Cerebellum (tissue), 4 donors: ENCODE measurements at places on chromosomes 7 and 10.

GRCh38 chr7:70595370-70595754 is 536.6 kb upstream of the GALNT17 start:
- DNase-seq: no peak

GRCh38 chr10:35135861-35136260 is 9.2 kb downstream of the CREM start:
- DNase-seq: no peak

- DNase-seq: peak; percentile 12
Observed at GRCh38 chr10:122286867-122287266, 15.8 kb downstream of the BTBD16 start.

DNA sequence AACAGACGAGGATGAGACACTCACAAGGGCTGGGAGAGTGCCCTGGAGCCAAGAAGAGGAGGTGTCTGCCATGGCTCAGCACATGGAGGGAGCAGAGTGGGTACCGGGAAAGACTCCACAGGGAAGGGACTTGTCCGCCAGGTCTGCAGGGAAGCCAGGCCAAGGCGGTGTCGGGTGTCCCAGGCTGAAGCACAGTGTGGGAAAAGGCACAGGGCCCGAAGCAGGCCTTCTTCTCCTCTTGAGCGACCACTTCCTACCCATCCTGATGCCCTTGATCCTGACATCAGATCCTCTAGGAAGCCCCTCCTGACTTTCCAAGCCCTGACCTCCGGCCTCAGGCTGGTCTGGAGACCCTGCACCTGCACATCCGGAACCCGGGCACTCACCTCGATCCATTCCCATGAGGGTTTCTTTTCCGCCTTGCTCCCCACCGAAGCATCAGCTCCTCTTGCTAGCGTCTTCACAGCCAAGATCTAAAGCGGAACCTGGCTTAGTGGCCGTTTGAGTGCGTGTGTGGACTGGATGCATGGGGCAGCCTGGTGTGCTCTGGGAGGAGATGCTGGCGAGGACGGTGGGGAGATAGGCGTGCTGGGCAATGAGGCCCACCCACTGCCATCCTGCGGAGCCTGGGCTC is 8.5 kb downstream of the CALML3 start:
- no peak for DNase-seq

- no peak for DNase-seq
Observed at GRCh38 chr7:96710544-96710943, 898 bp upstream of the SEM1 start.

- no peak for DNase-seq
Observed at GRCh38 chr10:22643775-22644174, 70.6 kb downstream of the PIP4K2A start.

- DNase-seq: no peak
Observed at GRCh38 chr7:66641526-66641871, 12.8 kb downstream of the KCTD7 start.

DNA sequence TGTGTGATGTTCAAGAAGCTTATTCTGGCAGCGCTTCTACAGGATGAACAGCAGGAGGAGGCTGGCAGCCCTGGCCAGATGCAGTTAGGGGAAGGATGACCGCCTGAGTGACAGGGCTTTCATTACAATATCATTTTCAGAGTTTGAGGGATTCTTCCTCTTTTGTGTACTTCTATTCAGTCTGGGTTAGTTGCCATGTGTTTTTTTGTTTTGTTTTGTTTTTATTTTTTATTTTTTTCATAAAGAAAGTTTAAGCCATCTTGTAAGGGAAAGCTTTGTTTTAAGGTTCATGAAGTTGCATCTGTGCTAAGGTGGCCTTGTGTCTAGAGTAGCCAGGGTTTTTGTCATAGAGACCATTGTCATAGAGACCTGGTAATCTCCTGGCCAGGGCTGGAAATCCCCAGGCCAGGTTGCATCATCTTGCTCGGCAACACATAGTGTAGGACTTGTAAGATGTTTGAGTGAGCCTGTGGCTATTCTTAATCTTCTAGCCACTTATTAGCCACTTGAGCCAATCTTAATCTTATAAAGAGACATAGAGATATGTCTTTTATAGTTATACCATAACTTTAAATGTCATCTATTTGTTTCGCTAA is 230.5 kb upstream of the TMEM229A start:
- no peak for DNase-seq

GRCh38 chr7:130419658-130420057 is 21.2 kb downstream of the CEP41 start:
- no peak for DNase-seq

DNA sequence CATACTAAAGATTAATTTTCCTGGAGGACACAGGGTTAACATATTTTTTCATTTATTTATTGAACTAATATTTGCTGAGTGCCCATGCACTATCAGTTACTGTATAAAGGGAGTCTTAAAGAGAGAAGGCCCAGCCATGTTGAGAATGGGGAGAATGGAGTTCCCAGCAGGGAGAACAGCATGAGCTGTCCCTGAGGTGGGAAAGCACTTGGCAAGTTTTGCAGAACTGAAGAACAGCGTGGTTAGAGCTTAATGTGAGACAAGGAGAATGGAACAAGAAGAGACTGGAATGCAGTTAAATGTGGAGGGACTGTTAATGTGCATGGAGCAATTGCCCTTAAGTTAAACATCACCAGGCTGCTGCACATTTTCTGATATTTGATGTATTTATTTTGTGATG is 435.4 kb downstream of the SUGCT start:
- DNase-seq: no peak

DNA sequence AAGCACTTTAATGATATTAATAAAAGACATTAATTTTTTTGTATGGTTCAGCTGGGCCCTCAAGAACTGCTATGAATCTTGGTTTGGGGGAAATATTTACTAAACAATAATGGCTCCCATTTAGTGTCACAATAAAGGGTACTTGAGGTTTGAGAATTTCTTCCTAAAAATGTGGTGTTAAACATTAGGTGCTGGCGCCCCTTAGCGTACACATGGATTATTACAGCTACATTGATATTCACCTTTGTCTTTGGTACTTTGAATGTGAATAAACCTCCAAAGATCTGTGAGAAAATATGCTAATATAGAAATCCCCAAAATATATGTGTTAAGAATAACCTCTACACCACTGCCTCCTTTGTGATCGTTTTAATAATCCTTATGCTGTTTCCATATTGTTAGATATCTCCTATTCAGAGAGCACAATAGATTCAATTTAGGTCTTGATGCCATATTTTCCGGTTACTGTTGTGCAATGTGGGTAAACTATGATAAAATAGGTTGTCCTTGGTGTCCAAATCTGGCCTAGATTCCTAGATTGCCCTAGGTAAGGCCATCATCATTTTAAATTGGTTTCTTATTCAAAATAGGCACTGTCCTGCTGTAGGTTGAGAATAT is 161.8 kb upstream of the CACNA2D1 start:
- DNase-seq: peak; percentile 22

DNA sequence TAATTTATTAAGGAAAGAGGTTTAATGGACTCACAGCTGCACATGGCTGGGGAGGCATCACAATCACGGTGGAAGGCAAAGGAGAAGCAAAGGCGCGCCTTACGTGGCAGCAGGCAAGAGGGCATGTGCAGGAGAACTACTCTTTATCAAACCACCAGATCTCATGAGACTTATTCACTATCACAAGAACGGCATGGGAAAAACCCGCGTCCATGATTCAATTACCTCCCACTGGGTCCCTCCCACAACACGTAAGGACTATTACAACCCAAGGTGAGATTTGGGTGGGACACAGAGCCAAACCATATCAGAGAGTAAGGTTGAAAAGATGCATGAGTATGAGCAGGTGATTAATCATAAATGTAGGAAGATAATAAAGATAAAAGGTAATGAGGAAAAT is 3.2 kb upstream of the JCAD start:
- no peak for DNase-seq

DNA sequence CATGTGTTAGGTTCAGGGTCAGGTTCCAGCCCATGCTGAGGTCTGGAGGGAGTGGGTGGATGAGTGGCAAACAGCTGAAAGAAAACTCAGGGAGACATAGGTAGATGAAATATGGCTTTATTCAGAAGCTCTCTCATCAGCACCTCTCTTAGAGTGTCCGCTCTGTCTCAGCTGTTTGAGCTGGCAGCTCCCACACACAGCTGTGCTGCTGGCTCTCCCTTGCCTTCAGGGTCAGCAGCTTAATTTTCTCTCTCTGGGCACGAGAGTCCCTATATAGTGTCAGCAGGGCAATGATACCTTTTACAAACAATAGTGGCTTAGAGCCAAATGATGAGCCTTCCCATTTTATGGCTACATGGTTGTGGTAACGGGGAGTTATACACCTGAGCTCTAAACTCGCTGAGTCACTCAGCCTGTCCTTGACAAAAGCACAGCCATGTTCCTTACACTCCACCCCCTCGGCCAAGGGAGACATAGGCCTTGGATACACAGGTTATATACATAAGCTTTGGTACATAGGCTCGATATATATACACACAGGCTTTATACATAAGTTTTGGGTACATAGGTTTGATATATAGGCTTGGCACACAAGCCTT is 10.4 kb downstream of the RNF133 start:
- DNase-seq: no peak

DNA sequence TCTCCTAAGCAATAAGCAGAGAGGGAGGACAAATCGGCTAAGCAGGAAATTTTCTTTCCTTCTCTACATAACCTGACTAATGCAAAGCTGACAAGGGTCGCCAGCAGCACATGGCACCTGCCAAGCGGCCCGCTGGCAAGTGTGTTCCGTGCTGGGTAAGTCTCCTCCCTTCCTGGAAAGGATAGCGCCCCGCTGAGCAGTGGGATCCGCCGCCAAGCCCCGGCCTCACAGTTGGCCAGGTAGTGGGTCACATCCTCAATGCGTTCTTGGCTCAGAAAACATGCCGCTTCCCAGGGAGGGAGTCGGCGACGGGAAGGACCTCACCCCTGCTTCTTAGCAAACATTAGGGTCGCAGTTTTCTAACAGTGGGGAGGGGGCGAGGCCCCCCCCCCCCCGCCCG is 488.9 kb upstream of the NUPR2 start:
- DNase-seq: peak; percentile 0

DNA sequence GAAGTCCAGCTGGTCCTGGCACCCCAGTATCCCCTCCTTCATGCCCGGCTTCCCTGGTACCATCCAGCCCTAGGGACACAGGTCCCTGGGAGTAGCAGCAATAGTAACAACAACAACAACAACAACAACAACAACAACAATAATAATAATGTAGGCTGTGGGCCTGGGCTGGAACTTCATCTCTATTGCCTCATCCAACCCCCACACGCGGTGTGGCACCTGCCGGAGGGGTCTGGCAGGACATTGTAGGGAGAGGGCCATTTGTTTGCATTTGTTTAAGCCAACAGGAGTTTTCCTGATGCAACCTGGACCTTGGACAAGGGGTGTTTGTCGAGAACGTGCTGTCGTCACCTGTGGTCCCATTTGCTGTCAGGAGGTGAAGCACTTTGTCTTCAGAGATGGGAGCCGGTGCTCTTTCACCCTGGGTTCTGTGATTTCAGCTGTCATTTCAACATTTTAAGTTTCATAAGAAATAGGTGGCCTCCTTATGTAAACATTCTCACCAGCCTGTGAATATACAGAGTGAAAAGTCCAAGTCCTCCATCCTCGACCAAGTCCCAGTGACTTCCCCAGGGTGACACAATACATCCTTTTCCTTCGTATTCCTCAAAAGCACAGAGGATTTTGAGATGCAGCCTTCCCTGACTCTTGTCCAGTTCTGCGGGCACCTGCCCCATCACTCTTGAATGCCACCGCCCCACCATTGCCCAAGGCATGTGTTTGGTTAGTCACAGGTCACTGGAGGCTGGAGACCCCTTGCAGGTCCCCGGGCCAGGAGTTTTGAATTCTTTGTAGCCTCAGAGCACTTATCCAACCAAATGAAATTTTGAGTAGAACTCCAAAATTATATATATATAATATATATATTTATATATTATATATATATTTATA is 9.2 kb downstream of the LHPP start:
- no peak for DNase-seq

DNA sequence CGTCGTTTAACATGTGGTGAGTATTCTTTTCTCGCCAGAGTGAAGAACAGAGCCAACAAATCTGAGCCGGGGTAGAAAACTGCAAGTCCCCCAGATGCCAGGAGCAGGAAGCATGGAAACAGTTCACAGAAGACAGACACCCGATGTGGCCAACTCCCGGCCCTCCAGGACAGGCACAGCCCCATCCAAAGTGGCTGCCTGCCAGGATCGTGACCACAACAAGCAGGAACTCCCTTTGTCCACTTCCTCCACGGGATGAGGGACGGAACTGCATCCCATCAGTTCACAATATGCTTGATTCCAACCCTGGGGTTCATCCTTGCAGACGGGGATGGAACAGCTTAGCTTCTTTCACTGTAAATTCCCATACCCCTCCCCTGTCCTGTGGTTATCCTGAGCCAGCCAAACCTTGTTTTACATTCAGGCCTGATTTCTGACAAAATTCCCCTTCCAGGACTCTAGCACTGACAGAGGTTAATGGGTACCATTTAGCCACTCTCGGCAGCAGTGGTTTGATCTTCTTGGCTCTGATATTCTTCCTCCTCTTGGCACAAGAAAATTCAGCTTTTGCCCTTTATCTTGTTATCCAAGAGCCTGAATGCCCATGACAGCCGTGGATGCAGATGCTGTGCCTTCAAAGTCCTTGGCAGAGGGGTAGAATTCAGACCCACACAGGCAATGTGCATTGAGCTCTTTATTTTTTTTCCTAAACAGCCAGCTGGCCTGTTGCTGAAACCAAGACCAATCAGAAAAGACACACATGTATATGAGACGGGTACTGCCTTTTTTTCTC is 105.5 kb upstream of the FAM204A start:
- DNase-seq: peak; percentile 1

- DNase-seq: peak; percentile 62
Observed at GRCh38 chr10:60189861-60190475, 199.7 kb downstream of the ANK3 start.

DNA sequence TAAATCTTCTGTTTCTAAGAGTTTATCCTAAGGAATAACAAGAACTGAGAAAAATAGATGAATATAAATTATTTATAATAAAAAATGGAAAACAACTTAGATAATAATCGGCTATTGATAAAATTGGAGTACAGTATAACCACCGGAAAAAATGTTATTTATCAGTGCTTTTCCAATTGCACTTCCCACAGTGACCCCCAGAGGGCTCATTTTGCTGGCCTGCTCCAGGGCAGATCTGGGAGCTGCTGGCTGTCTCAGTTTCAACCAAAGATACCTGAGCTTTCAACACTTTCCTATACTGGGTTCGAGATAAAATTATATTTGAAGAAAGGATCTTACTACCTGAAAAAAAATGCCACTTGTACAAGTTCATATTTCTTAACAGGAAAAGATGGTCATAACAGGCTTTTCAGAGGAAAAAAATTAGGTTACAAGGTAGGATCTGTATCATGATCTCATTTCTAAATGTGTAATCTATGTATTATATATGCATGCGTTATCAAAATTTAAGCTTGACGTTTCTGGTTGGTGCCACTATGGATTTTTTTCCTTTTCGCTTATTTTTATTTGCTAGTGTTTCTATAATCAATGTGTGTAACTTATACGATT is 165.7 kb downstream of the NPSR1 start:
- peak; percentile 70 for DNase-seq

GRCh38 chr10:117530791-117531190 is 11.8 kb upstream of the EMX2 start:
- DNase-seq: no peak

- DNase-seq: peak; percentile 31
Observed at GRCh38 chr7:30594048-30594539, 584 bp upstream of the GARS1 start.
